ENCODE measurements at places on chromosomes 7 and 10.

- no peak for DNase-seq
These were observed 179.2 kb upstream of the SHH start for GRCh38 chr7:155991470-155991869.

DNA sequence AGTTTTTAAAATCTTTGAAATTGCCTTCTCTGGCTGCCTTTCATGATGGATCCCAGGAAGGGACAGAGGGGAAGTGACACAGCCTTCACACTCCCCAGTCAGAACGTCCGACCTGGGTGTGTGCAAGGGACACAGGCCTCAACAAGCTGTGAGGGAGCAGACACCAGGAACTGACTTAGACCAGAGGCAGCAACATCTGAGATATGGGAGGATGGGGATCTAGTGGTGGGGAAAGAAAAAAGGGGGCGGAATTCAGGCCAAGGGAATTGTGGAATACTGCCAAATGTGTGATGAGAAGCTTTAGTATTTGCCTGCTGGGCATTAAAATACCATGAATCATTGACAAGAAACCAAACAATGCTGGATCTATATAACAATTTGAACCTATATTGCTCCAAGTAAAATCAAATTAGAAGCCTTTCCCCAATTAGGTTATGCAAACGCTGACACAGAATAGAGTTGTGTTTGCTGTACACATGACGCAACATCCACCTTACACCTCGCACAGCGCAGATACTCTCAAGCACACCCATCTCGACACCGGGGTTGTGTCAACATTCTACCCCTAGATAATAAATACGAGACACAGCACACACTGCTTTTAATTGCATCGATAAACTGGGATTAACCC lies 17.2 kb upstream of the MNX1 start:
- DNase-seq: no peak

DNA sequence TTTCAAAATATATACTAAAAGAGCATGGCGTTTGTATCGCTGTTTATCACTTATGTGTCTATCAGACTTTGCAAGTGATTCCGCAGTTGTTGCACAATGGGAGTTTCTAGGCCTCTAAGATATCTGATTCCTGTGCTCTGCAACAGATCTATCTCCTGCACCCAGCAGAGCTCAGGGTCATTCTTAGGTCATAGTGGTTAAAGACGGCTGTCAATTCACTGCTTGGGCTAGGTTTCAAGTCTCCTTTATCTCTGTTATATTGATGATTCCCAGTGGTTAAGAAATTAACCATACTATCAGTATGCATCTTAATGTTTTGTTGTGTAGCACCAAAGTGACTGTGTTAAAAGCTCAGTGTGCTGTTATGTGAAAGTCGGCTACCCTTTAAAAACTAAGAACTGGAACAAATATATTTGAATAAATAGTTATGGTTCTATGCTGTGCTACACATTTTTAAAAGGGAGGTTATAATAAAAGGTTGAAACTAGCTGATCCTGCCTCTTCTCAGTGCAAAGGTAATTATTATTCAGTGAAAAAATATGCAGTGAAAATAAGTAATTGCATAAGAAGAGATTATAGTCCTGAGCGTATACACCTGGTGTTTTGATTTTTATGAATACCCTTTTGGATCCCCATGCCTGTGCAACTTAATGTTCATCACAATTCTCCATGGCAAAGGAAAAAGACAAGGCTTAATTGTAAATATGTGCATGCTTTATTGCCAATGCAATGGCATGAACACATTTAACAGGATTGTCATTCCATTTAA lies 24.0 kb downstream of the HOXA1 start:
- no peak for DNase-seq

DNA sequence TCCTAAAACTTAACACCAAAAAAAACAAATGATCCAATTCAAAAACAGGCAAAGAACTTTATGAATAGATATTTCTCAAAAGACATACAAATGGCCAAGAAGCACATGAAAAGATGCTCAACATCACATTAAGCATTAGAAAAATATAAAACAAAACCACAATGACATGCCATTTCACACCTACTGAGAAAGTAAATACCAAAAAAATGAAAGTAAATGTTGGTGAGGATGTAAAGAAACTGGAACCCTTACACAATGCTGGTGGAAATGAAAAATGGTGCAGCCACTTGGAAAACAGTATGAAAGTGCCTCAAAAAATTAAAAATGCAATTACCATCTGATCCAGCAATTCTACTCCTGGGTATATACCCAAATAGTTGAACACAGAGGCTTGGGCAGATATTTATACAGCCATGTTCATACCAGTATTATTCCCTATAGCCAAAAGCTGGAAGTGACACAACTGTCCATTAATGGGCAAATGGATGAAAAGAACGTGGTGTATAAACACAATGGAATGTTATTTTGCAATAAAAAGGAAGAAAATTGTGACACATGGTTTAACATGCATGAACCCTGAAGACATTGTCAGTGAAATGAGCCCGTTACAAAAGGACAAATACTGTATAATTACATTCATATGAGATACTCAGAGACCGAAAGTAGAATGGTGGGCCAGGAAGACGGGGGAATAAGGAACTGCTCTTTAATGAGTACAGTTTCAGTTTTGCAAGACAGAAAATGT lies 89.0 kb downstream of the JMJD1C start:
- DNase-seq: no peak

DNA sequence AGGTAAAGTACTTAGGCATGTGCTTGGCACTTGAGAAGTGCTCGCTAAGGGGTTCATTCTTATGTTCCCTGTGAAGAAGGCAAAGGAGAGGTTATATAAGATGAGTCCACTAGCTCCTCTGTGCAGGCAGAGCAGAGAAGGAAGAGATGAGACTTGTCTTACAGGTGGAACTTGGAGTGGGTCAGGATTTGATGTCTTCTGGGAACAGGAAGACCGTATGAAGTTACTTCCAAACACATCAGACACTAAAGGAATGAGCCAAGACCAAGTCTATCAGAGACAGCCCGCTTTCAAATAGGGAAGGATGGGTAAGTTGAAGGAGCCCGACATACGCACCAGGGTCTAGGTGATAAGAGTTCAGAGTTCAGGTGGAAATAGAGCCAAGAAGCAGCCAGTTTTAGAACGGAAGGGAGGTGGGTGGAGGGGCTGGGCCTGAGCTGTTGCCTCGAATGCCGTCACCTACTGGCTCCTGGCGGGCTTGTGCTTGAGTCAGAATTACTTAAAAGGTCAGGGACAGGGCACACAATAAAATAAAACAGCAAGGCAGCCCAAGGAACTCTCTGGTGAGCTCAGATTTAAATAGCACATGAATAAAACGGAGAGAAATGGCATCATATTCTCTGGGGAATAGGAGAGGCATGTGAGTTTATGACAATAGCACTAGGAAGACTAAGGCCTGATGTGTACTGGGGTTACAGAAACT lies 56.1 kb upstream of the GRB10 start:
- no peak for DNase-seq

GRCh38 chr7:158902427-158902826 lies 46.1 kb downstream of the DYNC2I1 start:
- no peak for DNase-seq

GRCh38 chr10:97520978-97521761 lies 22.4 kb downstream of the UBTD1 start:
- no peak for DNase-seq

DNA sequence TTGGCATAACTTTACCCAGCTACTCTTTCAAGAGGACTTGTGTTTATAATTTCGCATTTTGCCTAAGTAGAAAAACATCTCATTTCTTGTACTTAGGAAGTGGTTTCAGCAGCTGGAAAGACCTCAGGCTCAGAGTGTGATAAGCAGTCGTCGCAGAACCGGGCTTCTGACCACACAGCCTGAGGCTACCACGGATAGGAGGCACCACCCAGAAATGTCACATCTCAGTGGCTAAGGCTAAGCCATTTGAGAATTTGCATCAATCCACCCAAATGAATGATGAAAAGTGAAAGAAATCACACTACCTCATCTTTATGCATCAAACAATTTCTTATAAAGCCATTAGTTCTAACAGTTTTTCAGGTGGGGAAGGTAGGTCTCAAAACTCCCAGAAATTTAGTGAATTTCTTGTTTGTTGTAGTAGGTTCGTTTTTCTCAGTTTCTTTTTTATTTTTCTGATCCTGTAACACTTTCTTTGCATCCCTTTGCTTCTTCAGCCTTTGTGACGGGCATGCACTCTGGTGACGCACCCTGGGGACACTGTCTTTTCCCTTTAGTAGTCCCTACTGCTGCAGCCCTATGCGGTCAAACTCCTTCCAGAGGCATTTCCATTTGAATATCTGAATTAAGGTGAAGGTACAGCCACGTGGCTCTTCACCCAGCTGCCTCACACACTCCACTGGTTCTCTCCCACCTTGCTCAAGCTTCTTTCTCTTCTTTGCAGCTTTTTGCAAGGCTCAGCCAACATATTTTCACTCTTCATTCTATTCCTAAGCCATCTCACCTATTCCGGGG lies 68.5 kb downstream of the MAP3K8 start:
- no peak for DNase-seq

- DNase-seq: no peak
These were observed 125.8 kb upstream of the GAD2 start for GRCh38 chr10:26090762-26091161.

GRCh38 chr10:87503886-87504285 lies 807 bp upstream of the MINPP1 start:
- DNase-seq: no peak

- no peak for DNase-seq
These were observed 160.7 kb downstream of the NXPH1 start for GRCh38 chr7:8594115-8594514.

- DNase-seq: no peak
These were observed 14.5 kb upstream of the EGR2 start for GRCh38 chr10:62830679-62831078.

GRCh38 chr10:61992059-61992460 lies 90.6 kb downstream of the ARID5B start:
- DNase-seq: no peak

- DNase-seq: no peak
These were observed 7.9 kb upstream of the PLEKHS1 start for GRCh38 chr10:113743594-113743993.

DNA sequence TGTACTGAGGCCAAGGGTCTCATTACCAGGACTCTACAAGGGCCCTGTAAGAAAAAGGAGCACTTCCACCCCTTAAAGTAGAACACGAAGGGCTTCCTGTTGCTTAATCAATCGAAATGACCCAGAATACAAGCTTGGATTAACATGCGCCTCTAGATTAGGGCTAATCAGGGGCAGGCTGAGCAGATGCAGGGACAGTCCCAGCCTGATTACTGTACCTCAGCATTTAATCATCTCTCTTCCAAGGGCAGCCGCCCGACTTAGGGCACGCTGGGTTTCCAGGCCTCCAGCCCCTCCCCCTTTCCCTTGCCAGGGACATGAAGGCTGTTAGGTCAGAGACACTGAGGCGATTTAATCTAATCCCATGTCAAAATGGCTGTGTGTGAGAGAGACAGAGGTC lies 138.6 kb downstream of the NRF1 start:
- DNase-seq: no peak

DNA sequence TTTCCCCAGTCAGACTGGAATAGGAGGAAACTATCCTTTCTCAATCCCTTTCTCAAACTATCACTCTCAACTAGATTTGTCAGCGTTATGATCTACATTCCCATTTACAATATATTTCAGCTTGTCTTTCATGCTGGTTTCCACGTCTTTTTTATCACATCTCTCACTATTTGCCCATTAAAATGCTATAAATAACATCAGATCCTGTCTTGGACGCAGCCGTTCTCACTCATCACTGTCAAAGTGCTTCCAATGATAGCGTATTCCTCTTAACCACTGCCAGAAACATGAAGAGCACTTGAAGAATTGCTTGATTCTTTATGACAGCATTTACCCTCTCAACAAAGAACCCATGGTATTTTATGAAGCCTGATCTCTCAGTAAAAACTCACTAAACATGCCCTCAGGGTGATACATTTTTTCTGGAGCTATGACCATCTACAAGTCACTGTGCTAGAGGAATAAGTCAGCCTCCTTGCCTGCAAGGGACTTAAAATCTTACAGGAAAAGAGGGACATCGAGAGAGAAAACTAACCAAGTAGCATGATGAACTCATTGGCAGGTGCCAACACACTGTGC lies 205.6 kb upstream of the PFKP start:
- no peak for DNase-seq

GRCh38 chr10:22321924-22322640 lies 1.2 kb downstream of the BMI1 start:
- no peak for DNase-seq

DNA sequence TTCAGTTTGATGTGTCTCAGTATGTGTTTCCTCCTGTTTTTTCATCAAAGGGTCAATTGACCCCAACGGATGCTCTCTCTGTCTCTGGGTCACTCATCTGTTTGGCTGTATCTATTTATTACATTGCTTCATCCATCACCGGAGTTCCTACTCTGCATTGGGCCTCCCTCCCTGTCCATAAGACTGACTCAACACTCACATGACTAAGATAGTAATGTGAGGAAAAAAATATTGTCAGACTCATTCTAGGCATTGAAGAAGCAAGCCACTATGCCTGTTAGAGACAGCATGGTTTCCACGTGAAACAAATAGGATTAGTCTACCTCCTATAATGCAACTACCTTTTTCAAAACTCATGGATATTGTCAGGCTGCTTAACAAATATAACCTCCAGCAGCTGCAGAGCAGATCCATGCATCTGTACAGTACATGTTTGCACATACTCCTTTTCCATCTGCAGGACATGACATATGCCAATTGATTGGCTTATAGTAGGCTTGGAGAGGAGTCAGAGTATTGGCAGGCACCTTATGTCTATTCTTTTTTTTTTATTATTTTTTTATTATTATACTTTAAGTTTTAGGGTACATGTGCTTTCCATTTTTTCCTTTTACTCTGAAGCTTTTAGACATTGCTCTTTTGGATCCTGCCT lies 275.2 kb downstream of the LRRTM3 start:
- no peak for DNase-seq

DNA sequence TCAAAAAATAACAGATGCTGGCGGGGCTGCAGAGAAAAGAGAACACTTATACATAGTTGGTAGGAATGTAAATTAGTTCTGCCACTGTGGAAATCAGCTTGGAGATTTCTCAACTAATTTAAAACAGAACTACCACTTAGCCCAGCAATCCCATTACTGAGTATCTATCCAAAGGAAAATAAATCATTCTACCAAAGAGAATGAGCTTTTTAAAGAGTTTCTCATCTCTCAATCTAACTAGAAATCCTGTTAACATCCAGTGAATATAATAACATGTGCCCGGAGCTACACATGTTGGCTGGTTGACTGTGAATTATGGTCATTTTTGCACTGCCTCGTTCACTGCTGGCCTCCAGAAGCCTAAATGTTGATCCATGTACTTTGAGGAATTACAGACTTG lies 39.3 kb downstream of the BET1 start:
- no peak for DNase-seq

DNA sequence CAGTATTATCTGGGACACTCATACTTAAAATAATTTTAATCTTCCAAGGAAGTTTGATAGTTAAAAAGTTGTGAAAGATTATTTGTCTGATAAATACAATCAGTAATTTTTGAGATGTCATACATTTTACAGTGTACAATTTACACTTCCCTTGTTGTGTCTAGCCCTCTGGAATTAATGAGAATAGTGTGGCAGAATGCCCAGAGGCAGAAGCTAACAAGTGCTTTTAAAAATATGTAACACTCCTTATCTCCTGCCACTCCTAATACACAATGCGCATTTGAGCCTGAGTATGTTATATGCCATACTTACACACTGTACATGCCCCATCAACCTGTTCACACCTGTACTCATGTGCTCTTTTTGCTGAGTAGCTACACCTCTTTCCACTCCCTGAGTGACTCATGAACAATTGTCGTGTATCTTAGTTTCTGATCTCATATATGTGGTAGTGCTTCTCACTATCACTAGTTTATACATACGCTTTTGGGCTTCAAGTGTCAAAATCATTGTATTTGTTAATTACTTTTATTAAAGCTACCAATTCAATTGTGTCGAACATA lies 106.9 kb upstream of the GNAI1 start:
- no peak for DNase-seq

Data from NCI-H510A (cell line).